ENCODE measurements at places on chromosomes 5 and 9. TPM values are rescaled to one million over a fixed set of nuclear protein-coding genes. Genes with fewer than 3 reads are reported as not detected.

The NR2F1 gene
- total RNA-seq: 6.6 TPM

The NEURL1B gene
- total RNA-seq: 84.5 TPM

The RUFY1 gene
- total RNA-seq: 133 TPM

The SPATA31E1 gene
- total RNA-seq: not detected

The PDE8B gene
- 2.5 TPM for total RNA-seq

The LCN15 gene
- 9.3 TPM for total RNA-seq

The NTRK2 gene
- 0.35 TPM for total RNA-seq

The ZNF367 gene
- 1.7 TPM for total RNA-seq
